ENCODE measurements at places on chromosomes 12 and 14.

DNA sequence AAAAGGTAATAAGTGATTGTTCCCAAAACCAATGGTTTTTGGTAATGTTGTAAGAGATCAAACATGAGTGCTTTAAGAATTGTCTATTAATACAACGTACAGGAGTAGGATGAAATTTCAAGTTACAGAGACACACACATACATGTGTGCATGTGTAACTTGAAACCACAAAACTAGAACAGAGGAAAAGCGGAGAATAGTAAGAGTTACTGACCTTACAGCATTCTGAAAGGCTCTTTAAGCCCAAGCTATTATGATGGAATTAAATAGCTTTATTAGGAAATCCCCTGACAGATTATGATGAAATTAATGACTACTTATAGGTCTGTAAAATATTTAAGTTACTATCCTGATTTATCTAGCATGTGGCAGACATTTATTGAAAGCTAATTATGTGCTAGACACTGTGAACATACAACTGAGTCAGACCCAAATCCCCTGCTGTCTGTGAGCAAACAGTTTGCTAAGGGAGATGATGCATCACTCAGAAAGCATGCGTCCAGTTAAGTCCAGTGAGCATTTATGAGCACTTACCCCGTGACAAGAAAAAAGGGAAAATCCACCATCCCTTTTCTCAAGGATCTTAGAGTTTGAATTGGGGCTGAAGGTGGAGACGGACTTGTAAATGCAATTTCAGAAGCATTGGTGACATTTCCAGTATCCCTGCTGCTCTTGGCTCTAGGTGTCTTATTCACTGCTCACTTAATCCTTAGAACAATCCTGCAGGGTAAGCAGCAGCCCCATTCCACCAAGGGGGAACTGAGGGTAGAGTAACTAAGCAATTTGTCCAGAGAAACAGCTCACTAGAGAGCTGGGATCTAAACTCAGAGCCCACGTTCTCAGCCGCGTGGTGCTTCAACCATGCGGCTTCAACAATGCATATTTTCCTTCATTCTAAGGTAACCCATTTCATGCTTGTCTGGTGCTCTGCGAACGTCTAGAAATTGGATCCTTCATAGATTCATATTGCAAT, 117.4 kb downstream of the EML1 start:
- DNase-seq: no peak

DNA sequence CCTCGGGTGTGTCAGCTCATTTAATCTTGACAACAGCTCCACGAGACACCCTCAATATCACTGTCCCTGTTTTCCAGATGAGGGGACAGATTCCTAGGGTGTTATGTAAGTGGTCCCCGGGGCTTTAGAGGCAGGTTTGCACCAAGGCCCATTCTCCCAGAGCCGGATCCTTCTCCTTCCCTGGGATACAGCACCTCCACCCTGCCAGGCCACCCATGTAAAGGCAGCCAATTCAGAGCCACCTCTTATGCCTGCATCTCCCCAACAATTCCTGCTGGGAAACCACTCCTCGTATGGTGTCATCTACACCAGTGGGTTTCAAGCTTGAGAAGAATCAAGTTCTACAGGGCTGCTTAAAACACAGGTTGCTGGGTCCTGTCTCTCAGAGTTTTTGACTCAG, 4.1 kb upstream of the CYP46A1 start:
- DNase-seq: no peak

DNA sequence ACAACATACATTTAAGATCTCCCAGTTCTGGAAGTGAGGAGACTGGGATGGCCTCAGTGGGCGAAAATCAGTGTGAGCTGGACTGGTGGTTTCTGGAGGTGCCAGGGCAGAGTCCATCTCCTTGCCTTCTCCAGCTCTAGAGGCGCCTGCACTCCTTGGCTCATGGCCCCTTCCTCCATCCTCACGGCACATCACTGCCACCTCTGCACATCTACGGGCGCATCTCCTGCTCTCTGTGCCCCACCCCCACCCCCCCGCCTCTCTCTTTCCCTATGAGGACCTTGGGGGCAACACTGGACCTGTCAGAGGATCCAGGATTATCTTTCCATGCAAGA, 62.8 kb upstream of the DIO3 start:
- DNase-seq: no peak

- DNase-seq: no peak
Observed at GRCh38 chr14:64878837-64879634, 671 bp downstream of the SPTB start.

DNA sequence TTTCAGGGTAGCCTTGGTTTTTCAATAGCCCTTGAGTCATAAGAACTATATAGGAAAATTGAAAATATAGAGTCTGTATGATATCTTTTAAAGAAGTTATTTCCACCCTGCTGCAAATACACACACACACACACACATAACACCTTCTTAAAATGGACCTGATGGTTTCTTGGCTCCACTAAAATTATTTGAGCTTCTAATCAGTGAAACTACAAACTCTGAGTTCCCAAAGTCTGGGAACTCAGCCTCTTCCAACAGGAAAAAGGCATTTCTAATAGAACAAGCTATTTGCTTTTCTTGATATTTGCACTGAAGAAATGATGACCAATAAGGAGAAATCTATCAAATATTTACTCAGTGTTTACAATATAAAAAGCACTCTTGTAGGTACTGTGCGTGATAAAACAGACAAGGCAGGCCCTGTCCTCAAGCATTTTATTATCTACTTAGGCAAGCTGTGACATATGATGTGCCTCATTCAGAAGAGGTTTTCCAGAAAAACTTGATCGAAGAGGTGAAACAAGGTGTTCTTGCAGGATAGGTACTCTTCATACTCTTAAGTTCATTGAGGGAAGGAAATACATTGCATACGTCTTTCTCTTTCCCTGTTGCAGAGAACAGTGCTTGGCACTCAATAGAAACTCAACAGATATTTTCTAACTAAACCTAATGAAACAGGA, 88.6 kb downstream of the MGST1 start:
- no peak for DNase-seq

DNA sequence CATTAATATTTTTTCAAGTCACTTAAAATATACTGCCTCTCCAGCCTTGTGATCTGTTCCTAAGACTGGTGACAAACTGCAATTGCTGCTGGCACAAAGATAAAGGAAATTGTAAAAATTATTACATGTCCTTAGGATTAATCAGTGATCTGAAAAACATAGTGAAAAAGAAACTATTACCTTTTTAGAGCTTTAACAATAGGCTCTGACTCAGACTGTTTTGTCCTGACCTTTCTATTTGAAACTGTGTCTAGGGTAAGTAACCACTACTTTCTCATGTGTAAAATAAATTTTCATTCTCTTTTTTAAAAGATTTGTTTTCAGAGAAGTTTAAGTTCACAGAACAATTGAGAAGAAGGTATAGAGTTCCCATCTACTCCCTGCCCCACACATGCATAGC, 80.4 kb upstream of the CLEC14A start:
- no peak for DNase-seq

- DNase-seq: no peak
Observed at GRCh38 chr14:73231981-73232851, 5.1 kb upstream of the PAPLN start.

- DNase-seq: no peak
Observed at GRCh38 chr12:113127791-113128199, 7.8 kb downstream of the RASAL1 start.

- no peak for DNase-seq
Observed at GRCh38 chr12:118127867-118128266, 8.1 kb upstream of the PEBP1 start.

- no peak for DNase-seq
Observed at GRCh38 chr12:138171-138897, 71.8 kb downstream of the IQSEC3 start.

GRCh38 chr14:77319422-77319821, 1.3 kb downstream of the POMT2 start:
- DNase-seq: no peak

GRCh38 chr14:103225476-103225875, 102.2 kb downstream of the TNFAIP2 start:
- no peak for DNase-seq

GRCh38 chr12:29437575-29437974, 56.6 kb upstream of the ERGIC2 start:
- DNase-seq: no peak

DNA sequence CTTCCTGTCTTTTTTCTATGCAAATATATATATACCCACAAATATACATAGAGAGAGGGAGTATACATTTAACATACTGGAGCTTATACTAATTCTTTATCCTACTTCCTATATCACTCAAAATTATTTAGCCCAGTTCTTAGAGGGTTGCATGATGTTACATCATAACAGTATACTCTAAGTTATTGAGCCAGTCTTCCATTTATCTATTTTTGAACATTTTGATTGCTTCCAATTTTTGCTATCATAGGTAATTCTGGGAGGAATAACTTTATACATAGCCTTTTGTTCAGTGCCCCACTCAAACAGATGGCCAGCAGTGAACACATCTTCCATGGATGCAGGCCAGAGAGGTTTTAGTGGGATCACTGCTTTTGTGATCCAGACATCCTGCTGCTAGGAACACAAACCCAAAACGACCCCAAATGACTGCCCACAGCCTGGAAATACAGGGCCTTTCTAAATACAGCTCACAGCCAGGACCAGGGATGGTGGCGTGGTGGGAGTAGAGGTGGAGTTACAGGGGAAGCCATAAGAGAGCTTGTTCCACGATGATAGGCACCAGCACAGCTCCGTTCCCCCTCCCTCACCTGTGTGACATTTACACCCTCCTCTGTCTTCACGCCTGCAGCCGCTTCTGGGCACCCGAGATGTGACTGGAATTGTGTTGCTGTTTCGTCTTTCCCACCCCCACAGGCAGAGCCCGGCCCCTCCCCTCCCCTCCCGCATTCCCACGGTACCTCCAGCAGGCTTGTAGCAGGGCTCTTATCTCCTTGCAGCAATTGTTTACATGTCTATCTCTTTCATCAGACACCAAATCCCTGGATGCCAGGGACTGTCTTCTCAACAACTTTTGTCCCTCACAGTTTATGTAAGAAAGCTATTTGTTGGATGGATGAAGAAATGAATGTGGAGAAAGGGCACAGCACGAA, 30.7 kb upstream of the HDAC7 start:
- no peak for DNase-seq

- no peak for DNase-seq
Observed at GRCh38 chr14:95444132-95445129, 72.0 kb downstream of the SYNE3 start.

- DNase-seq: no peak
Observed at GRCh38 chr12:63980211-63980610, 135.7 kb downstream of the SRGAP1 start.

- no peak for DNase-seq
Observed at GRCh38 chr14:102826161-102826560, 48.9 kb downstream of the TRAF3 start.

DNA sequence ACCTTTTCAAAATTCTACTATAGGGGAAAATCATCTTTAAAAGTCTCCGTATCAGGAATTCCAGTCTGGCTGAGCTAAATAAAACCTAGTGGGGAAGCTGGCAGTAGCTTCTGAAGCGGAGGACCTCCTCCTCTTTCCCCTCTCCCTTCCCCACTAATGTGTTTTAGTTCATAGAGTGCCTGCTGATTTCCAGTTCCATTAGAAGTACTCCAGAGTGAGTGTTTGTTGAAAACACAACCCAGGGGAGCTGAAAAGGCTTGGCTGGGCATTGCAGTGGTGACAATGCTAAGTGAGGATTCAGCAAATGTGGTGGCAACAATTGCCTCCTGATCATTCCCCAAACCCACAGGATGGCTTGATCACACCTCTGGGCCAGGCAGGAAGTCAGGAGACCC, 144.2 kb upstream of the FRMD6 start:
- no peak for DNase-seq

DNA sequence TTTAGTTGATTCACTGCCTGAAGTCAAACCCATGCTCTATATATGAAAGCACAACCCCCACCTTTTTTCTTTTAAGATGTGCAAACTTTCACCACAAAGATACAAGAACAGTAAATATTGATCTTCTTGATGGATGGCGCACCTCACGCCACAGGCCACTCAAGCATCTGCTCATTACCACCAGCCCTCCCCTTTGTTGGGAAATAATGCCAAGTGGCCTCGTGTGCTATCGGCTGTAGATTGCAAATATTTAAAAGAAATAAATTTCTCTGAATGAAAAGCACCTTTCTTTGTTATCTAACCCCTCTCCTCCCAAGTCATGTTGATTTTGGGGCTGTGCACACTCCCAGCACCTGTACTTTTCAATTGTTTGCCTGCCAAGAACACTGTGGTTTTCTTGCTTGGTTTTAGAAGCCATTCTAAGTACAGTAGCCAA, 122.7 kb downstream of the C12orf42 start:
- no peak for DNase-seq

DNA sequence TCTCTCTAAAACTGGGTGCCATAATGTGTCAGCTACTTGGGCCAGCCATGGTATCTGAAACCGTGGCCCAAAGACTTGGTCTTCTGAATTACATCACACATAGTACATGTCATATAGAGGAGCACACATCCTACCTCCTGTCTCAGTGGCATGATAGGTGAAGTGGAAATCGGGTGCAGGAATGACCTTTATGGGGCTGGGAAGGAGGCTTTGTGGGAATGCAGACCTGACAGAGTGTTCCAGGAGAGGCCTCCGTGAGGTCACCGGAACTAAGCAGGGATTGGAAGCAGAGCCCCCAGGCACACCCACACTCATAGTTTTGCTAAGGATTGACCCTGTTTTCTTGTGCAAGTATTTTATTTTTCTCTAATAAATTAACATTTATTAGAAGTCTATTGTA, 82.6 kb downstream of the NTF3 start:
- no peak for DNase-seq

DNA sequence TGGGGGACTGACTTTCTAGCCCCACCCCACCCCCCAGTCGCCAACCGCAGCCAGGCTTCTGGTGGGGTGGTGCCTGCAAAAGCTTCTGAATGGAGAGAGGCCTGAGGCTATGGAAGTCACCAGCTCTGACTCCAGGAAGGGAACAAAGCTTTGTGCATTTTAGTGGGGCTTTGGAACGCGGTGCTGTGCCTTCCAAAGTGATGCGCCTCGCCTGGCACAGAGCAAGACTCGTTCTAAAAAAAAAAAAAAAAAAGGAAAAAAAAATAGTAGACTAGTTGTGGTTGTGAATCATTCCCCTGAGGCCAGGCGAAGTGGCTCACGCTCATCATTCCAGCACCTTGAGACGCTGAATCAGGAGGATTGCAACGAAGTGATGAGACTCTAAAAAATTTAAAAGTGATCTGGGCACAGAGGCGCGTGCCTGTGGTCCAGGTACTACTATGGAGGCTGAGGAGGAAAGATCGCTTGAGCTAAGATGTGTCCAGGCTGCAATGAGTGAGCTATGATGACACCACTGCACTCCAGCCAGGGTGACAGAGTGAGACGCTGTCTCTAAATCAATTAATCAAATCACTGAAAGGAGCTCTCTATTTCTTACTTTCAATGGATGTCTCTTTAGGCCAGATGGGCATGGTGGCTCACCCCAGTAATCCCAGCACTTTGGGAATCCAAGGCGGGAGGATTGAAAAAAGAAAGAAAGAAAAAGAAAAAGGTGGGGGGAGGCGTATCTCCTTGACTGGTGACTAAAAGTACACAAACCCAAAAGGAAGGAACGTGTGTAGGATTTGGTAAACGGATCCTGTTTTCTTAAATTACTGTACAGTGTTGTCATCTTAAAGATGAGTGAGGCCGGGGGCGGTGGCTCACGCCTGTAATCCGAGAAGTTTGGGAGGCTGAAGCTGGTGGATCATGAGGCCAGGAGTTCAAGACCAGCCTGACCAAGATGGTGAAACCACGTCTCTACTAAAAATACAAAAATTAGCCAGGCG, 259.6 kb upstream of the ALG10B start:
- DNase-seq: no peak

- no peak for DNase-seq
Observed at GRCh38 chr12:62267480-62267879, 7.3 kb downstream of the USP15 start.
